ENCODE measurements at places on chromosomes 11 and 22.
A peak's percentile ranks its signal among the peaks of the same experiment; 100 is the strongest.

- peak; percentile 34 for DNase-seq
These were observed 789 bp upstream of the KDM2A start for GRCh38 chr11:67118181-67118766.

DNA sequence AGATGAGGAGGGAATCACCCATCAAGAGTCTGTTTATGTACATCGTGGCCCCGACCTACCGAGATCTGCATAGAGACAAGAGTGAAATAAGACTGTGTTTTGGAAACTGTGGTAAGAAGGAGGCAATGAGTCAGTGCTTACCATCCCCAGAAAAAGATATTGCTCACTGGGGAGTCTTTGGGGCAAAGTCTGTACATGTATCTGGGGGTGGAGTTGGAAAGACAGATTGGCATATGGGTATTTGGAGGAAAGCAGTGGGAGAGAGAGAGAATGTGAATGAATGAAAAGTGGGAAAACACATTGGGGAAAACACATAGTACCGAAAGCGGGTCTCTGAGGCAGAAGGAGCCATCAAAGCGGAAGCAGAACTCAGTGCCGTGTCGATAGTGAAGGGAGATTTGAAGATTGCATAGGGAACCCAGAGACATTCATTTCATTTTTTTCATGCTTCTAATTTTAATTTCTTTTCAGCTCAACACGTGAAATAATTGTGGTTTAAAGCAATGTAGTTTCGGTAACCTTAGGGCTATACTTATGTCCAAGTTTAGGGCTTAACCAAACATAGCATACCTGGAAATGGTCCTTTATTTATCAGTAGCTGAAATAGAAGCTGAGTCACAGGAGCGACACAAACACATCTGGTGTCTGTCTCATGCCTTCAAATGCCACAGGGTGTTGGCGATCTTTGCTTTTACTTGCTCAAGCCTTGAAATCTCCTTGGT lies 98.6 kb upstream of the CD44 start:
- peak; percentile 32 for DNase-seq

GRCh38 chr11:111285189-111286091 lies 12.9 kb upstream of the POU2AF3 start:
- DNase-seq = no peak

- DNase-seq = no peak
These were observed 553.0 kb downstream of the JRKL start for GRCh38 chr11:96942855-96943254.

DNA sequence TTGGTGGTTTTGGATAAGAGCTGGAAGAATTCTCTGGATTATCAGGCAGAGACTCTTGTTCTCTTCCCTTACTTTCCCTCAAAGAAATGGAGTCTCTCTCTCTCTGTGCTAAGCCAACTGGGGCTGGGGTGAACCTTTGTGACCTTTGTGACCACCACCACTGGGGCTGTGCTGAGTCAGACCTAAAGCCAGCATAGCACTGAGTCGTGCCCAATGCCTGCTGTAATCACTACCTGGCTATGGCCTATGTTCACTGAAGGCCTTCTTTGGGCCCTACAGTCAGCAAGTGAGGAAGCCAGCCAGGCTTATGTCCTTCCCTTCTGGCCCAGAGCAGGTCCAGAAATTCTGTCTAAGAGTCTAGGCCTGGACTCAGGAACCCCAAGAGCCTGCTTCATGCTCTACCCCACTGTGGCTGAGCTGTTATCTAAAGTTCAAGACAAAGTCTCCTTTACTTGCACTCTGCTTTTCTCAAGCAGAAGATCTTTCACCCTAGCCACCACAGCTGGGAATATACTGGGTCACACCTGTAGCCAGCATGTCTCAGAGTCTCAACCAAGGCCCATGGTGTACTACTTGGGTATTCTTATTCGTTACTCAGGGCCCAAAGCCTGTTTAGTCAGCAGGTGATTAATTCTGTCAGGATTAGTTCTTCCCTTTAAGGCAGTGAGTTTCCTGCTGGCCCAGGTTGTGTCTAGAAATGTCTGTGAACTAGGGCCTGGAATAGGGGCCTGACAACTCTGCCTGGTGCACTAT lies 86.0 kb downstream of the EHF start:
- no peak for DNase-seq

- DNase-seq = no peak
These were observed 64.1 kb upstream of the LMO1 start for GRCh38 chr11:8327761-8328192.

DNA sequence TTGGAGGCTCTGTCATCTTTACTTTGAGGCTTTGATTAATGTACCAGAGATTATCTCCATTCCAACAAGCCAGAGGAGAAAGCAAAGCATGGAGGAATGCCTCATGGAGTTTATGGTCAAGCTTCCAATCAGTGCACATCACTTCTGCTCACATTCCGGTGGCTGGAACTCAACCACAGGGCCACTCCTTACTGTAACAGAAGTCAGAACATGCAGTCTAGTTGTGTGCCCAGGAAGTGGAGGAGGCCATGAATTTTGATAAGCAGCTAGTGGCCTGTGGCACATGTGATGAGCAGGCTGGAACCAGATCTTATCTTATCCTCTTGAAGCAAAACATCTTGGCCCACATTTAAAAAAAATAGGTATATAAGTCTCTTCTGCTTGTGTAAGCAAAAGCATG lies 258.9 kb upstream of the ARHGAP20 start:
- no peak for DNase-seq

GRCh38 chr11:2142300-2142759 lies 3.1 kb upstream of the IGF2 start:
- DNase-seq = no peak

GRCh38 chr22:50184902-50185374 lies 775 bp upstream of the TRABD start:
- no peak for DNase-seq

- DNase-seq = no peak
These were observed 70.7 kb downstream of the DGCR2 start for GRCh38 chr22:19051381-19052072.

GRCh38 chr11:7949934-7950333 lies 8.4 kb upstream of the OR10A3 start:
- DNase-seq = no peak

DNA sequence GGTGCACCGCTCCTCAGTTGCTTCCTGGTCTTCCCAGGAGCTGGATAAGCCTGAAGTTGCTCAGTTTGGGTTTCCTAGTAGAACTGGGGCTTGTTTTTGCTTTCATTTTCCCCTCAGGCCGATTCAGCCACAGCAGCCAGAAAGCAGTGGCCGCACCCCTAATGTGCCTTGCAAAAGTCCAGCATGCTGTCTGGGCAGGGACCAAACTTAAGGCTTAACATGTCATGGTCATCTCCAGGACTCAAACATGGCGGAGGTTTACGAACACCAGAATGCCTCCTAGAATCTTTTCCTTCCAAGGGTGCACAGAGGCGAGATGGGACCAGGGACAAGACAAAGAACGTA lies 2.5 kb downstream of the GNG3 start:
- no peak for DNase-seq

- no peak for DNase-seq
These were observed 51.8 kb downstream of the ALX4 start for GRCh38 chr11:44258190-44258489.

- no peak for DNase-seq
These were observed at the start of gene GAL for GRCh38 chr11:68684385-68685356. Gene GAL (plus strand): TSS chr11:68684544. CDS start chr11:68684924, 380 bp downstream.

DNA sequence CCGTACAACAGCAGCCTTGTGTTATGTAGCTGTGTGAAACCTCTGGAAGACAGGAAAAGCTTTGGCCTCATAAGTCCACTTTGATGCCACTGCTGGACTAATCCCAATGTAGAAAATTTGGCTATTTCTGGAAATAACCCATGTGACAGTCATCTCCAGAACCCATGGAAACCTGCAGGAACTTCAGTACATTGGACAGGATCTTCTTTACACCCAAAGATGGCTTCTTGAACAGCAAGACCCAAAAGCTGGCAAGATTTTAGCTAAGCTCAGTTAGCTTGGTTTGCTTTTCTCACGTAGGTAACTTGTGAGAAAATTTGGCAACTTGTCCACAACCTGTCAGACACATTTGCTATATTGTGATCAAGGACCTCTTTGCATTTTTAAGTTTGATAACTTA lies 74.8 kb upstream of the RCN1 start:
- no peak for DNase-seq

GRCh38 chr11:106997227-106997626 lies 21.0 kb downstream of the GUCY1A2 start:
- DNase-seq = no peak

- peak; percentile 75 for DNase-seq
These were observed 398 bp upstream of the ATG16L2 start for GRCh38 chr11:72813740-72814285.

DNA sequence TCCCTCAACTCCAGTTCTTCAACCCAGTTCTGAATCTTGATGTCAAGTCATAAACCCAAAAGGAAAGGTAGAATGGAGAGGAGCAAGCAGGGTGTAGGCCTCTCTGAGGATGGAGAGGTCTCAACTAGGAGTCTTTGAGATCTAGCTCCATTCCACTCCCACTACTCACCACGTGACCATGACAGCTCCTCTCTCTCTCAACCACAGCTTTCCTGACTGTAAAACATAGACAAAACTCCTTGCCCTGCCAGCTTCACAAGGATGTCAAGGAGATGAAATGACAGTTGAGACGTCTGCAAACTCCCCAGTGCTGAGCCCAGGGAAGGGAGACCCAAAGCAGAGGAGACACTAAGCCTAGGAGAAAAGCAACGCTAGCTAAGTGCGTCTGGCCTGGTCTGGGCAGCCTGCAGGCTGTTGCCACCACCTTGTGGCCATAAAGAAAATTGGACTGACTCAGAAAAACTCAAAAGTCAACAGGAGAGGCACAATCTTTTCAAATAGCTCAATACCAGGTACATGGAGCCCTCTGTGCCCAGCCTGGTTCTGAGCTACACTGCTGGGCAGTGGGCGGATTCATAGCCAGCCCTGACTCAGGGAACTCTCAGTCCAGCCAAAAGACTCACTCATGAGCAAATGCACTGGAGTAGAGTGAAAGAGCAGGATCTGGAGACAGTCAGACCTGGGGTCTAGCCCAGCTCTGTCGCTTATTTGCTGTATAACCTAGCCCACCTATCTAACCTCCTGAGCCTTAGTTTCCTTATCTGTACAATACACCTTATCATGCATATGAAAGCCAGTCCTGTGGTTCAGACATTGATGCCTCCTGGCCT lies 3.4 kb downstream of the CLPB start:
- no peak for DNase-seq

GRCh38 chr11:111624608-111625007 lies 22.4 kb downstream of the SIK2 start:
- DNase-seq = no peak

GRCh38 chr22:40383905-40384304 lies 13.5 kb downstream of the SGSM3 start:
- no peak for DNase-seq

DNA sequence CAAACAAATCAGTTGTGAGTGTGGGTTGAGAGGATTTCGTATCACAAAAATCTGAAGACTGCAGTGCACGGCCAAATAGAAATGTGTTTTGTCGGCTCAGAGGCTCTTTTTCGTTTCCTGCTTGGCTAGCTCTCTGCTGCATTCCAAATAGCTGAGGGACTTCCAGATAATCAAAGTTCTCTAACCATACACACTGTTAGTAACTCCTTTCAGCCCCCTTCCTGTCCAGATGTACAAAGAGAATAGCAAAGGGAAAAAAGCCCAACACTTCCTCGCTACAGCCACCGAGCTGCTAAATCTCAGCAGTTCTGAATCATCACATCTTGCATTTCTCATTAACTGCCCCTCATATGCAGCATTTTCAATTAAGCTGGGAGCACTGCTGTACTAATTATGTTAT lies 203.1 kb downstream of the TENM4 start:
- no peak for DNase-seq

GRCh38 chr11:6012035-6012668 lies 5.4 kb upstream of the OR56A4 start:
- no peak for DNase-seq

GRCh38 chr11:74466916-74467885 lies at the start of gene KCNE3:
Gene KCNE3 (minus strand): TSS chr11:74467549. CDS start chr11:74457563, 9,986 bp downstream.
- DNase-seq = no peak

DNA sequence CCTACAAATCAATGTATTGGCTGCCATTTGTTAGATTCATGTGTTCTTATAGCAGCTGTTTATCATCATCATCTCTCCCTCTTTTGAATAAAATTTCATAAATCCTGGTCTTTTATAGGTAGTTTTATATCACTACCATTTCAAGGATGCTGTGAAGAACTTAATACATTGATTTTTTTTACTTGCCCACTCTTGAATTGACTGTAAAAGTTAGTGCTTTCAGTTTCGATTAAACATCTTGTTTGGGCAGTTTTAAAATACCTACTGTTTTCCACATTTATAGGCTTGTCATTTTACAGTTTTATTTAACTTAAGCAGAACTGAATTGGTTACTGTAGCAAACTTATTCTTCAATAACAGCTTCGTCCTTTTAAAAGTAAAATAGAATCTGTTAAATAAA lies 59.5 kb downstream of the TTC17 start:
- no peak for DNase-seq

DNA sequence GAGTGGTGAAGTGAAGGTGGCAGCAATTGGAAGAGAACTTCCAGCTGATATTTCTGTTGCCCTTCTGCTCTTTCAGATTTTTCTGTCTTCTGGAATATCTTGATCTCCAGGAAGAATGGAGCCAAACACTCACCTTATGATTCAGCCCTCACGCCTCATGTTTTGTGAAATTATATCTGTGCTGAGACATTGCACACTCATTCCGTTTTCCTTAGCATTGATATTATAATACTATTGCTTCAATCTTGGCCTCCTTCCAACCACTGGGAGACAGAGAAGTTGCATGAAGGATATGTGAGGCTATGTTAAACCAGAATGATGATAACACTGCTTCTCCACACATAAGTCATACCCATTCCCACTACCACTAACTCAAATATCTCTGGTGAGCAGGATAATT lies 177.9 kb downstream of the ETS1 start:
- DNase-seq = no peak

DNA sequence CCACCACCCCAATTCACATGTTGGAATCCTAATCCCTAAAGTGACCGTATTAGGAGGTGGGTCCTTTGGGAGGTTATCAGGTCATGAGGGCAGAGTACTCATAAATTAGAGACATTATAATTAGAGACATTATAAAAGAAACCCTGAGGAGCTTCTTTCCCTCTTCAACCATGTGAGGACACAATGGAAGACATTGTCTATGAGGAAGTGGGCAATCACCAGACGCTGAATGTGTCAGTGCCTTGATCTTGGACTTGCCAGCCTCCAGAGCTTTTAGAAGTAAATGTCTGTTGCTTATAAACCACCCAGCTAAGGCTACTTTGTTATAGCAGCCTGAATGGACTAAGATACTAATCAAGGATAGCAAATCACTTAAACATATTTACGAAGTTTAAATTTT lies 14.8 kb downstream of the GAB2 start:
- DNase-seq = no peak

GRCh38 chr11:86800076-86800959 lies at the start of gene PRSS23:
Gene PRSS23 (plus strand): TSS chr11:86800542. CDS start chr11:86807644, 7,102 bp downstream.
- DNase-seq = peak; percentile 34

DNA sequence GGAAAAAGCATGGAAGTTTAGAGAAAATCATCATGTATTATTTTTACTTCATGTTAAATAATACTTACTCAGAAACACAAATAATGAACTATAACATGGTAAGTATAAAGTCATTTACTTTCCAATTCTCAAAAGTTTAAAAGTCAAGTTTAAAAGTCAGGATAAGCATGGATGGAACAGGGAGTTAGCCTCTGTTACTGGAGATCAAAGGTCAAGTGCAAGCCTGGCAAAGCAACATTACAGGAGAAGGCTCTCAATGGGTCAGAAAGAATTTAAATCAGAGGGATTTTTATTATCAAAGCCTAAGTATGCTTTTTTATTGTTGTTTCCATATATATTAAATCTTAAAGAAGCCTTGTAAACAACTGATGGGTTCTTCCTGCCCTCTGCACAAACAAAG lies 505.4 kb downstream of the KCNA4 start:
- no peak for DNase-seq

GRCh38 chr22:39293766-39294368 lies 25.6 kb downstream of the RPL3 start:
- no peak for DNase-seq

GRCh38 chr11:1129611-1130160 lies 28.1 kb upstream of the MUC5AC start:
- no peak for DNase-seq
